ENCODE measurements at places on chromosomes 1 and 21.

GRCh38 chr1:3896396-3897000, 3.6 kb downstream of the C1orf174 start:
- no peak for DNase-seq

DNA sequence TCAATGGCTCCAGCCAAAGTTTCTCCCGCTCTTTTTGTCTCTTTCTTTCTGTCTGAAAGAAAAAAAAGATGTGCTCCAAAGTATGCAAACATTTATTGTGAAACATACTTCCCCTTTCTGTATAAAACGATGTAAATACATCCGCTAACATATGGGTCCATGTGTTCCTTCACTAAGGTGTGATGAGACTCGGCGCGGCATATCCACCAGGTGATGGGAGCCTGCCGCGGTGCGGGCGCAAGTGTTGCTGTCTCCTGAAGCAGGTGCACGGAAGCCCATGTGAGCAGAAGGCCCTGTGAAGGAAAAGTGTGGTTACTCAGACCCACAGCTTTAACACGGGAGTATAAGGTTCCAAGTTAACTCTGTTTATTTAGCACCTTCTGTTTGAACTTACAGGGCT, 466.6 kb upstream of the C1orf87 start:
- DNase-seq = no peak

DNA sequence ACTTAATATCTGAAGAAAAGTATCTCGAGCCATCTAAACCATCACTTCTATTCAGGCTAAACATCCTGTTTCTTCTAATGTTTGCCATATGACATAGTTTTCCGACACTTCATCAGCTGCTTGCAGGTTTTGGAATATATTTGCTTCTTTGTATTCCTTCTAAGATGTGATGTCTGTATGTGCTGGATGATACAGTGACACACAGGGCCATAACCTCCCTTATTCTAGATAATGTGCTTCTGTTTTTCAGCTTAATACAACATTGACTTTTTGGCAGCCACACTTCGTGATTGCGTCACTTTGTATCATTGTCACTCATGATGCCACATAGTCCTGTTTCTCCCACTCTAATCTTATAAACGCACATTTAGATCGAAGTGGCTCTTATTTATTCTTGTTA, 156.3 kb downstream of the CRB1 start:
- DNase-seq = no peak

DNA sequence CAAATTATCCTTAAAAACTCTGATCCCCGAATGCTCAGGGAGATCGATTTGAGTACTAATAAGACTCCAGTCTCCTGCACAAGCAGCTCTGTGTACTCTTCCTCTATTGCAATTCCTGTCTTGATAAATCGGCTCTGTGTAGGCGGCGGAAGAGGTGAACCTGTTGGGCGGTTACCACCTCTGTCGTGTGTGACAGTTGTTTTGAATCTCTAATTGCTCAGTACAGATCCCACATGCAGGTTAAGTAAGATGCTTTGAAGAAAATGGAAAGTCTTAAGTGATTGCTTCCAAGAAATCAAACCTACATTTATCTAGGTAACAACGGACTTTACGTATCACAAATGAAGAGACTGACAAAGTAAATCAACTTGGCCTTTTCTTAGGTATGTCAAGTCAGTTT, 35.5 kb downstream of the COA6 start:
- no peak for DNase-seq

- DNase-seq = no peak
Observed at GRCh38 chr1:201795066-201795465, 33.9 kb upstream of the IPO9 start.

DNA sequence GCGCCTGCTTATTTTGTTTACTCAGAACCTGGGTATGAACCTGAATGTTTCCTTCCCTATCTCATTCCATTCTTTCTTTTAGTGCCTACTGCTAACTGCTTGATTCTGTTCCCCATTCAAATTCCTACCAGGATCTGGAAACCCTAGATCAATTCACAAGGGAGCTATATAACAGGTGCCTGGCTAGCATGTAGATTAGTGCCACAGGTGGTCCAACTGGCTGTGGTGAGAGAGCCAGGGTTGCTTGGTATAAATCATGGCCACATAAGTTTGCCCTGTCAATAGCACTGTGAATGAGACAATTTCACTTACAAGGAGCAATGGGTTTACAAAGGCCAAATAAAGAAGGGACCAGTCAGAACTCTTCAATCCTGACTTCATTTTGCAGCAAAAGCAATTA, 6.6 kb upstream of the PRPF38B start:
- no peak for DNase-seq

DNA sequence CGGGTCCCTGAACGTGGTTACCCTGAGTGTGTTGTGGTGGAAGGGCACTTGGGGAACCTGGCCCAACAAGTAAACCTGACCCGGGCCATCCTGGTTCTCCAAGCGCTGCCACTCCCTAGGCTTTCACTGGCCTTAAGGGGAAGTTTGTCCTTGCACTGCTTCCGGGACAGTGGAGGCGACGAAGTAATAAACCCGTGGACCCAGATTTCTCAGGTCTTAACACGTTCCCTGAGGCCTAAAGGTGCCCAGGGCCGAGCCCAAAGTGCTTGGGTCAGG, 261 bp upstream of the CCDC24 start:
- DNase-seq = no peak

GRCh38 chr21:14519000-14519399, 27.1 kb downstream of the SAMSN1 start:
- DNase-seq = no peak

- DNase-seq = peak; percentile 28
Observed at GRCh38 chr1:41547781-41548560, 63.5 kb upstream of the EDN2 start.

DNA sequence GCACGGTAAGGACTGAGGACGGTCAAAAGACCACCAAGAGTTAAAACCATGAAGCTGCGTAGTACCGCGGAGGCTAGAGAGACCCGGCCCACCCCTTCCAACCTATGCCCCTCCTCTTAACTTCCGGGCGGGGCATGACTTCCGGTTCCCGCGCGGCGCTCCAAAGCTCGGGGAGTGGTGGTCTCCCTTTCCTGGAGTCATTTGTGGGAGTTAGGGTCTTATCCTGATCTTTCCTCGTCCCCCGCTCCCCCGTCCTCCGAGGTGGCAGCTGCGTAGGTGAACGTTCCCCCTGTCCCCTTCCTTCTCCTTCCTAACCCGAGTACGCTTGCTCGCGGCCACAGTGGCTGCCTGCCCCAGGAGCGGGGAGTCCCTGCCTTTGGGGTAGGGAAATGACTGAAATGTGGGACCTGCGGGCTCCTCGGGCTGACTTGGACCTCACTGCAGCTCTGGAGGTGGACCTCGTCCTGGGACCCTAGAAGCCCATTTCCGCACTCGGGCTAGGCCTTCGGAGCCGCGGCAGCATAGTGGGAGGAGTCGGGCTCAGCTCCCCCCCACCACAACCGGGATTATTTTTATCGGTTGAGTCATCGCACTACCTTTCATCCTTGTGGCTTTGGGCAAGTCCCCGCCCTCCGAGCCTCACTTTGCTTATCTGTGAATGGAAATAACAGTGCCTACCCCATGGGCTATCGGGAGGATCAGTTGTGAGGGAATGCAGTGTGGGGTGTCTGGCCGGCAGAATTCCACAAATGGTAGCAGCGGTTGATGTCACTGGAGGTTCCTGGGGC, 24.1 kb downstream of the CELA3A start:
- peak; percentile 83 for DNase-seq

GRCh38 chr1:91697861-91698260, 188.1 kb downstream of the TGFBR3 start:
- no peak for DNase-seq

DNA sequence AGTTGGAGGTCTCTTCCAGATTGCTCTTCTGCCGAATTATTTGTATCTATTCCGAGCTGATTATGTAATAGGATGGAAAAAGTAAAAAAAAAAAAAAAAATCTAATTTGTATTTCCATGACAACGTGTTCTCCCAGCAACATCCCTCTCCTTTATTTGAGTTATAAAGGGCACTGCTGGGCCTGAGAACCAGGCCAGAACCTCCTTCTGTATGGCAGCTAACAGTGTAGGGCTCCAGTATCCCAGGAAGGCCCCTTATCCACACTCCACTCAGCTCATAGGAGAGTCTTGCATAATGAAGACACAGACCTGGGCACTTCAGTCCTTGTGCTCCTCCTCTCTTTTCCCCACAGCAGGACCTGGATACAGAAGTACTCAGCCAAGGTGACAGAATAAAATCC, 3.7 kb upstream of the IPO9 start:
- DNase-seq = no peak

- no peak for DNase-seq
Observed at GRCh38 chr1:92117526-92117925, 37.4 kb downstream of the BTBD8 start.

DNA sequence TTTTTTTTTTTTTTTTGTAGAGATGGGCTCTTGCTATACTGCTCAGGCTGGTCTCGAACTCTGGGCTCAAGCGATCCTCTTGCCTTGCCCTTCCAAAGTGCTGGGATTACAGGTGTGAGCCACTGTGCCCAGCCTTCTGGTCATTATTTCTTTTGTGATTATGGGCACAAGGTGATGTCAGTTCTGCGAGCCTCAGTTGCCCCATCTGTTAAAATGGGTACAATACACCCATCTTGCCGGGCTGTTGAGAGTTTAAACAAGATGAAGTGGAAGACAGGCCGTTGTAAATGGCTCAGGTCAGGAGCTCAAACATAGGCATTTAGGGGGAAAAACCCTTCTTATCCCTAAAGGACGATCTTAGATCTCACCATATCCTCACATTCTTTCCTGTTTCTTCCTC, 53.7 kb upstream of the WNT4 start:
- no peak for DNase-seq

- DNase-seq = peak; percentile 86
Observed at GRCh38 chr1:161954050-161954449, 69.6 kb downstream of the OLFML2B start.

- DNase-seq = no peak
Observed at GRCh38 chr1:4801192-4801924, 146.9 kb downstream of the AJAP1 start.

- DNase-seq = no peak
Observed at GRCh38 chr1:53274026-53274425, 35.7 kb upstream of the MAGOH start.

GRCh38 chr1:46793126-46793525, 5.7 kb upstream of the CYP4B1 start:
- no peak for DNase-seq

DNA sequence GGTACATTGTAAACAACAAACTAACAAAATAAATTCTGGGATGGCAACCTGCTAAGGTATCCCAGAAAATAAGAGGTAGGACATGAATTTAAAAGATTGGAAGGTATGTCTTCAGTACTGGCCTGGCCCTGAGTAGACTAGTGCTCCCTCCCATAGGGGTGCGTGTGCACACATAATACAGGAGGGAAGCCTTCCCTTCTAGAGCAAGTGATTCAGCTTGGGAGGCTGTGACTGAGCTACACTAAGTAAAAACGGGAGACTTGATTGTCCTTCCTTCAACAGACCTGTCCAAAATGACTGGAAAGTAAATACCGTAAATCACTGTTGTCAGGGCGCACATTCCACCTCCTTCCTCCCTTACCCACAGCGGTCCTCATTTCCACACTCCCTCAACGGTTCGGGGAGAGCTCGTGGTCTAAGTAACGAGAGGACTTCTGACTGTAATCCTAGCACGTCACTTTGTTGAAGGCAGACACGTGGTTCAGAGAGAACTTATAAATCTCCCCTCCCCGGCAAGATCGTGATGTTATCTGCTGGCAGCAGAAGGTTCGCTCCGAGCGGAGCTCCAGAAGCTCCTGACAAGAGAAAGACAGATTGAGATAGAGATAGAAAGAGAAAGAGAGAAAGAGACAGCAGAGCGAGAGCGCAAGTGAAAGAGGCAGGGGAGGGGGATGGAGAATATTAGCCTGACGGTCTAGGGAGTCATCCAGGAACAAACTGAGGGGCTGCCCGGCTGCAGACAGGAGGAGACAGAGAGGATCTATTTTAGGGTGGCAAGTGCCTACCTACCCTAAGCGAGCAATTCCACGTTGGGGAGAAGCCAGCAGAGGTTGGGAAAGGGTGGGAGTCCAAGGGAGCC, at the start of gene TGFB2:
Gene TGFB2 (plus strand): TSS at position 523 of the 859 bp plus-strand sequence. CDS start 1,366 bp downstream, outside the sequence.
- DNase-seq = peak; percentile 13

DNA sequence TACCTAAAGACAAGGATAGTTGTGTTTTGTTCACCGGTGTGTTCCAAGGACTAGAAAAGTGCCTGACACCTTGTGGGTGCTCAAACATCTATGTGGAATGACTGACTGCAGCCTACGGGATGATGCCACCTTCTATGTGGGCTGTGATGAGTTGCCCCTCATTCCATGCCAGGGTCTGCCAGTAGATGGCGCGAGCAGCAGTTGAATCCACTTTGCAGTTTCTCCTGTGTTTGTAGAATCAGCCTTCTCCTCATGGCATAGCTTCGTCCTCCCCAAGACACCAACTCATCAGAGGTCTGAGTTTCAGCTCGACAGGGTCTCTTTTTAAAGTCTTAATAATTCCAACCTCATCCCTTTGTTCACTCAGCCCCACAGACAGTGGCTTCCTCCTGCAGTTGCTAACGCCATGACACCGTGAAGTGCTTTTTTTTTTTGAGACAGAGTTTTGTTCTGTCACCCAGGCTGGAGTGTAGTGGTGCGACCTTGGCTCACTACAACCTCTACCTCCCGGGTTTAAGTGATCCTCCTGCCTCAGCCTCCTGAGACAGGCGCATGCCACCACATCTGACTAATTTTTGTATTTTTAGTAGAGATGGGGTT, 133.7 kb downstream of the CAPN8 start:
- DNase-seq = peak; percentile 16

GRCh38 chr1:35592991-35593769, 20.1 kb downstream of the TFAP2E start:
- DNase-seq = no peak

DNA sequence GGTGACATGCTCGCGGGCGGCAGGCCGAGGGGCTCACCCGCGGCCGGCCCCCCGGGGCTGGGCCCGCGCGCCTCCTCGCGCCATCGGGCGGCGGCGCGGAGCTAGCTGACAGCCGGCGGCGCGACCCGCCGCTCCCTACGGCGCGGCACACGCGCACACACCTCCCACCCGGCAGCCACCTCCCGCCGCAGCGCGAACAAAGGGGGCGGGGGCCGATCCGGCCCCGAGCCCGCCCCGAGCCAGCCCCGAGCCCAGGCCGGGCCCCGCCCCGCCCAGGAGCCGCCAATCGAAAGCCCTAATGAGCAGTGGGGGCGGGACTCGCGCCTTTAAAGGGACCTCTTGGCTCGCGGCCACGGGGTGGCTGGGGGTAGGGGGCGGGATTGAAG, at the start of gene KIF21B:
Gene KIF21B (minus strand): TSS at position 198 of the 386 bp plus-strand sequence. CDS start 331 bp downstream, outside the sequence.
- DNase-seq = peak; percentile 71

- no peak for DNase-seq
Observed at GRCh38 chr1:116983112-116983511, 18.4 kb upstream of the CD101 start.

GRCh38 chr1:73359001-73359400, 839.0 kb downstream of the LRRIQ3 start:
- DNase-seq = no peak

DNA sequence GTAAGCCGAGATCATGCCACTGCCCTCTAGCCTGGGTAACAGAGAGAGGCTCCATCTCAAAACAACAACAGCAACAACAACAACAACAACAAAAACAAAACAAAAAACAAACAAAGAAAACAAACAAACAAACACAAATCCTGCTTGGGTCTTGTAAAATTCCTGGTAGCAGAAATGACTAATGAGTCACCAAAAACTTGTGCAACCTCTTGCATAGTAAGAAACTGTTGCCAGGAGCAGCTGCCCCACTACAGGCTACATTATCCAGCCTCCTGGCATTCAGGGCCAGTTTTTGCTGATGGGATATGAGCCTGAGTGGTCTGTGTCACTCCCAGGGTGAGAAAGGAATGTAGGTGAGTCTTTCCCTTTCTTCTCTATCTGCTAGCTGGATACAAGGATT, 245.4 kb downstream of the TNR start:
- DNase-seq = no peak

Data from DMS153 (cell line).